ENCODE measurements at places on chromosomes 2 and 18.

GRCh38 chr2:8427211-8427610 is 254.6 kb upstream of the ID2 start:
- DNase-seq = no peak

GRCh38 chr2:238927746-238928519 is 80.0 kb downstream of the TWIST2 start:
- no peak for DNase-seq

- DNase-seq = peak; percentile 96
Observed at GRCh38 chr2:128563348-128563687, 244.7 kb upstream of the HS6ST1 start.

GRCh38 chr2:65687614-65688013 is 255.2 kb upstream of the SPRED2 start:
- DNase-seq = no peak

DNA sequence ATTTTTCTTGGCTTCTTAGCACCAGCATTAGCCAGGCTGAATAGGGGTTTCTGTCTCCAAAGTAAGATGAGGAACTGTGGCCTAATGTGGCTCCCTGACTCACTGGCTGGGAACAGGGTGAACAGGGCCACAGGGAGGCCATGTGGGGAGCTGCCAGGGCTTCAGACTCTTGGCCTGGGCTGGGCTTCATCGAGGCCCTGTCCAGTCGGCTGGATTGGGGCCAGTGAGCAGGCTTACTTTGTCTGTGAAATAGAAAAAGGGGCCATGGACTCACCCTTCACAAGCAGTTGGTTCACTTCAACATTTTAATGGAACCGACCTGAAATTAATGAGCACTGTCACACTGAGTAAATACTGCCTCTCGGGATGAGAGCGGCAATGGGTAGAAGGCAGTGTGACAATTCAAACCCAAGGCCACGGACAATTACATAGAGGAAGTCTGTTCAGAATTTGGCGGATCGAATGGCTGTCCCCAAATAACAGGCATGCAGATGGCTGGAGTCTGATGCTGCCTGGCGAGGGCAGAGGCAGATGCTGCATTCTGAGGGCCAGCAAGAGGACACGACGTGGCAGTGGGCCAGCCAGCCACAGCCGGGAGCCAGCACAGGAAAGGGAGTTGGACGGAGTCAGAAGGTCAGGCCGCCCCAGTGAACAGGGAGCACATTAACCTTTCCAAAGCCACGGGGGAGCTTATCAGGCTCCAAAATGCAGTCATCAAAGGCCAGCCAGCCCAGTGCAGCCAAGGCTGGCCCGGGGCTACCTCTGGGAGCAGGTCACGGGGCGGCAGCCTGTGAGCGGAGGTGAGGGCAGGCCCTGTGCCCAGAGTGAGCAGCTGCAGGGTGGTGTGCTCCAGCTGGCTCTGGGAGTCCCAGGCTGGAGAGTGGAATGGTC is 146.6 kb upstream of the REV1 start:
- DNase-seq = peak; percentile 22

GRCh38 chr2:40457837-40458236 is 5.9 kb upstream of the SLC8A1 start:
- no peak for DNase-seq

Measured in AG10803 (cell line).